Naive thymus-derived CD4-positive, alpha-beta T cell (primary cell): ENCODE measurements at places on chromosomes 7 and 10.

- DNase-seq, result no peak
Measured at GRCh38 chr7:134630893-134631292, 15.8 kb upstream of the BPGM start.

DNA sequence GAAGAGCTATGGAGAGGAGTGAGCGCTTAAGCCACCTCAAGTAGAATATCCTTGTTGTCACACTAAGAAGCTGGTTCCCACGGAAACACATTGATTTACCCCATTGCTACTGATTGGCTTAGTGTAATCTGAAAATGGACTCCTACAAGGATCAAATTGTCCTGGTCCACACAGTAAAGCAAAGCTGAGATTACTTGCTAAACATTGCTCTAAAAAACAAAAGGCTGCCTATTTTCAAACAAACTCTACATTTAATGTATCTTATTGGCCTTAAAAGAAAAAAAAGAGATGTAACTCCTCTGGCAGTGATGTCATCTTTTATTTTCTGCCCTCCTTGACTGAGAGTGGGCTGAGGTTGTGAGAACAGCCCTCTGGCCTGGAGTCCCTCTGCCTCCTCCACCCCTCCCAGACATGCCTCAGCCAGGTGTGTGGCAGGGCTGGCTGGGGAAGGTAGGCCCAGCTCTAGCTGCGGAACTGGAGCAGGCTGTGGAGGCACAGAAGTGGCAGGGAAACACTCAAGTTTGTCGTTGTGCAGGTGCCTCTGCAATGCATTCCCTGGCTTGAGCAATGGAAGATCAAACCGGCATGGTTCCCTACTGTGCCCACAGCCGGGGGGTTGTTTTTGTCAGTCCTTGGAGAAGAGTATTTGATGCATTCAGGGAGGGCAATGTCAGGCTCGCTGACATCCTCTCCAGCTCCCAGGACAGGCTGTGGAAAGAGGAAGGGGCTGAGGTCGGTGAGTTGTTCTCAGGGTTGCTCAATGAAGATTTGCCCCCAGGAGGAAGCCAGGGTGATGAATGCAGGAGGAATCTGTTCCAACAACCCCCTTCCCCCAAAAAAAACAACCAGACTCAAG is 9.1 kb downstream of the KLF6 start:
- DNase-seq, result no peak

- no peak for DNase-seq
Measured at GRCh38 chr10:91049296-91049987, 128.6 kb upstream of the ANKRD1 start.

DNA sequence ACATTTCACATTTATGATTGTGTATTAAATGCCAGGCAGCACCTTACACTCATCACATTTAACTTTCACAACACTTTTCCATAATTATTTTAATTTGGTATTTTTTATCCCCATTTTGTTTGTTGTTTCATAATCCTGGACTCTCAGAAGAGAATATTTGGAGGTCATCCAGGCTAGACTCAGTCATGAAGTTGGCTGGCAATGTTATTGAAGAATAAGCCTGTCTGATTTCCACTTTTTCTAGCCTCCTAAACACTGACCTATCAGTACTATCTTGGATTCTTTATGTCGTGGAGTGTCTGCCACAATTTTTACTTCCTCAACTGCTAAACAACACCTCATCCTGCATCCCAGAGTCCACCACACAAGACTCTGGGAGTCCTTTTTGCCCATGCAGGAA is 372.3 kb upstream of the NRP1 start:
- DNase-seq, result no peak

- peak; percentile 92 for DNase-seq
Measured at GRCh38 chr7:134710854-134711624, 64.4 kb downstream of the BPGM start.

DNA sequence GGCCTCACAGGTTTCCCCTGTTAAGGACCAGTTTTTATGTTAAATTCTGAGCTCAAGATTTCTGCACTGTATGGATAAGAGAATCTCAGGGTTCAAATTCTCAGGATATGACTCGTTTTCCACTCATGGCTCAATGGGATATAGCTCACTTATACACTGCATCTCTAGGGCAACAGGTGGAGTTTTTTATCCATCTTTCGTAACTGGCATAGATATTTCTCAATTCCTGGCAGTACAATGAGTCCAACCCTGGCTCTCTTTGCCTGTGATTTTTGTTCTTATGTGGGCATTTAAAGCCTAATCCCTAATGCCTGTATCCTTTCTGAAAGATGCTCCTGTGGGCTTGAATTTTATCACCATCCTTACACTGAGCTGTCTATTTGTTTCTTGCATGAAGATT is 7.6 kb downstream of the CCDC172 start:
- DNase-seq, result no peak

DNA sequence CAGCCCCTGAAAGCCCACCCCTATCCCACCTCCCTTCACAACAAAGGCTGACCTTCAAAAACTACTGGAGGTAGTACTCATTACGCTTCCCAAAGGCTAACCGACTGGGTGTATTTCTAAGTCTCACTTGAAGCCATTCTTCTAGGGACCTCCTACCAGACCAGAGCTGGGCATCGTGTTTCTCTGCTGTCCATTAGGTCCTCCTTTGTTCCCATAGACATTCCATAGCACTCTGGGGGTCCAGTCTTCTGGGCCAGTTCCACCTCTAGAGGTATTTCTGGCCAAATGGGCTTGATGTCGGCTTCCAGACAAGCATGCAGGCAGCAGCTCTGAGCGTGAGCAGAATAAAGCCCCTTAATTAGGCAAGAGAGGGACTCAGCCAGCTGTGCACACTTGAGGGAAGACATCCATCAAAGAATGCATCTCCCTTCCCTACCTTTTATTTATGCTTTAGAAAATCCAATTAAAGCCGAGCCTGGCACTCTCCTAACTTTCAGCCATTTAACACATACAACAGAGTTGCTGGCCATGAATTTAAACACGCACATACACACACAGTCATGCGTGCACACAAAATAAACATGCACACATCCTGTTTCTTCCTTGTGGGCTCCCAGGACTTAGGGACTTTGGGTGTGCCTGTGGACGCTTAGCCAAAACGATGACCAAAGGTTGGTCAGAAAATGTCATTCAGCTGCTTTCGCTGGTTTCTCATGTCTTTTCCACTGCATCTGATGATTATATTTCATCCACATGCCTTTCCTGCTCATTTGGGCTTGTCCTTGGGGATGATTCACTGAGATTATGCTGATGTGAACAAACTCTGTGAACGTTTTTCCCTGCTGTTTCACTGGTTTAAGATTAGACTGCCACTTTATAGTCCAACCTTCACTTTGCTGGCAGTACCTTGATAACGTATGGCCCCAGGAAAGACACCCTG is 362.0 kb upstream of the NFE2L3 start:
- DNase-seq, result no peak

DNA sequence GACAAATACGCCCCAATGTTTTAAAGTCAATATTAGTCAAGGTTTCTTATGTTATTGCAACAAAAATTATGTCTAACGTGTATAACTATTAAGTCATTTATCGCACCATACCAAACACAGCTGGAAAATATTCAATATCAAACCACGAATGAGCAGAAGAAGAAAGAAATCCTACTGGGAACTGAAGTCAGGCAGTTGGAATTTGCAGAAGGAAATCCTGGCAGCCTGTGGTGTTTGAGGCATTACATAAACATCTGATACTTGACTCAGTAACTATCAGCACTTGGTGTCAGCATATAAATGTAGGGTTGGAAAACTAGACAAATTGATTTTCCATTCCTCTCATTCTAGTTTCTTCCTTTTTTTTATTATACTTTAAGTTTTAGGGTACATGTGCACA is 83.4 kb upstream of the NUPR2 start:
- no peak for DNase-seq

GRCh38 chr10:101848894-101849351 is 5.3 kb upstream of the KCNIP2 start:
- DNase-seq, result no peak

DNA sequence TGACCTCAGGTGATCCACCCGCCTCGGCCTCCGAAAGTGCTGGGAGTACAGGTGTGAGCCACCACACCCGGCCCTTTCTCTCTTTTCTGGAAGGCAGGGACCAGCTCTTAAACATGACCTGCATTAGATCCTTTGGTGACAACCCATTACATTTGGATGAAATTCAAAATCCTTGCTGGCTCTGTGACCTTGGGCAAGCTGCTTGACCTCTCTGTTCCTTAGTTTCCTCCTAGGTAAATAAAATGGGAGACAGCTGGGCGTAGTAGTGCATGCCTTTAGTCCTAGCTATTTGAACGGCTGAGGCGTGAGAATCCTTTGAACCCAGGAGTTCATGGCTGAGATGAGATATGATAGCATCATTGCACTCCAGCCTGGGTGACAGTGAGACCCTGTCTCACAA is 23.7 kb downstream of the LDB1 start:
- DNase-seq, result no peak

- DNase-seq, result no peak
Measured at GRCh38 chr10:16120563-16120962, 260.3 kb upstream of the MINDY3 start.

- DNase-seq, result no peak
Measured at GRCh38 chr7:81845744-81846241, 75.9 kb upstream of the HGF start.

DNA sequence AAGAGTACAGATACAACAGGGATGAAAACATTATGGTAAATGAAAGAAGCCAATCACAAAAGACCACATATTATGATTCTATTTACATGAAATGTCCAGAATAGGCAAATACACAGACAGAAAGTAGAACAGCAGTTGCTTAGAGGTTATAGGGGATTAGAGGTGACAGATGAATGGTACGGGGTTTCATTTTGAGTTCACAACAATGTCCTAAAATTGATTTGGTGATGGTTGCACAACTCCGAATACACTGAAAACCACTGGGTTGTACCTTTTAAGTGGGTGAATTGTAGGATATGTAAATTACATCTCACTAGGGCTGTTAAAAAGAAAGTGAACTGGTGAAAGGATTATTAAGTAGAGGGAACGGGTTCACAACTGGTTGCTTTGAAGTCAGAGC is 76.3 kb upstream of the MRLN start:
- DNase-seq, result no peak

GRCh38 chr7:41203542-41203941 is 499.3 kb downstream of the INHBA start:
- no peak for DNase-seq

- DNase-seq, result no peak
Measured at GRCh38 chr7:94253686-94254085, 141.0 kb upstream of the COL1A2 start.

DNA sequence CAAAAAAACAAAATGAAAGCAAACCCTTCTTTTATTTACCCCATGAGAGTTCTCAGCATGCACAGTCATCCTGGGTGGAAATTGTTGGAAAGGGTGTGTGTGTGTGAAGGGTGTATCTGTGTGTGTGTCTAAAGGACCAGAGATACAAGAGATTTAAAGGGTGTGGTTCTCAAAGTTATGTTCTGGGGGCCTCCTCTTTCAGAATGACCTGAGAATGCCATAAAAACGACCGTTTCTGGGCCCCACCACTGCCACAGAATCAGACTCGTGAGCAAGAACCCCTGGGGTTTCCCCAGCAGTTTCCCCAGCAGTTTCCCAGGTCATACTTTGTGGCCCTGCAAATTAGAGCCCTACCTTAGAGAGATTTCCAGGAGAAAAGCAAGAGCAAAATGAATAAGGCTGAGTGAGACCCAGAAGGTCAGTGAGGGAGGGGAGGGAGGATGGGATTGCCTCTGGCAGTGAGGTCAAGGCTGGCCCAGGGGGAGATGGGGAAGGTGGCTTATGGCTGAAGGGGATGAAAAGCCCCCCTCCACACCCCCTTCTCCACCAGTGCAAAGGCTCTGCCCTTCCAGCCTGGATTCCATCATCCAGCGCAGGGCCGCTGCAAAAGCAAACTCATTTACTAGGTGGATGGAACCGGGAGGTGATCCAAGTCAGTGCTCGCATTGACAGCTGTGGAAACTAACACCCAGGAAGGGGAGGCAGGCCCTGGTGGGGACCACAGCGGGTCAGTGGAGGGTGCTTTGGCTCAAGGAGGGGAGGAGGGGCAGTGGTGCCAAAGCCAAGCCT is 10.2 kb downstream of the PYROXD2 start:
- no peak for DNase-seq

- DNase-seq, result no peak
Measured at GRCh38 chr10:133618851-133619250, 7.7 kb downstream of the FRG2B start.

GRCh38 chr7:10557375-10557774 is 416.3 kb upstream of the PHF14 start:
- DNase-seq, result no peak

DNA sequence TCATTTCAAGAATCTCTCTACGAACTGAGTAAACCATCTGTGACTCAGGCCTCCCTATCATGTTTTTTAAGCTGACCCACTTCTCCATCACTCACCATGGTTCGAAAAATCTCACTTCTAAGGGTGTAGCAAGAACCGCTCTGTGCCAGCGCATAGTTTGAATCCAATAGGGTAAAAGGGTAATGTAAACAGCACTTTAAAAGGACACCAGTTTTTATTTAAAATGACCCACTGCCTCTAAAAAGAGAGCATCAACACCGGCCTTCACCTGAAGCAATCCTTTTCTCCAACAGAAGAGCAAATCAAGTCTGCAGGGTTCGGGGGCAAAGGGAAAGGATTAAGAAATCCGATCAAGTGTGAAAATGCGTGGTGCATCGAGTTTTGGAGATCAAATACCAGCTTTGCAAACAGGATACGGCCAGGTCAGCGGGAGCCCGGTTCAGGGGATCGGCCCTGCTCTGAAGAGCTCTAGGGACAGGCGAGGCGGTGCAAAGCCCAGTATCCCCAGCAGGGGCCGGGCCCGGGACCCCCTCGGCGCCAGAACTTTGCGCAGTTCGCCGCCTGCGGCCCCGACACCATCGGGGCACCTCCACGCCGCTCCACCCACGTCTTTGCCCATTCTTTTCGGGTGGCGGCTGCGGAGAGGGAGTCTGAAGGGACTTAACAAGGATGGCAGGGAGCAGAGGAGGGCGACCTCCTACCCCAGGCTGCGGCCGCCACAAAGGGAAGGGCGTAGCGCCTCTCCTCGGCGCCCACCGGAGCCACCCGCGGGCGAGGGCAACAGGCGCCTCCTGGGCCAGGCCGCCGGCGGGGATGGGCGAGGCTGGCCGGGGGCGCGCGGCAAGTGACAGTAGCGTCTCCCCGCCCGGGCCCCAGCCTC is 842 bp downstream of the NMT2 start:
- DNase-seq, result peak; percentile 28

- no peak for DNase-seq
Measured at GRCh38 chr10:93198401-93199131, 124.9 kb downstream of the CYP26A1 start.

GRCh38 chr10:5895365-5895764 is 5.3 kb downstream of the FBH1 start:
- DNase-seq, result no peak

DNA sequence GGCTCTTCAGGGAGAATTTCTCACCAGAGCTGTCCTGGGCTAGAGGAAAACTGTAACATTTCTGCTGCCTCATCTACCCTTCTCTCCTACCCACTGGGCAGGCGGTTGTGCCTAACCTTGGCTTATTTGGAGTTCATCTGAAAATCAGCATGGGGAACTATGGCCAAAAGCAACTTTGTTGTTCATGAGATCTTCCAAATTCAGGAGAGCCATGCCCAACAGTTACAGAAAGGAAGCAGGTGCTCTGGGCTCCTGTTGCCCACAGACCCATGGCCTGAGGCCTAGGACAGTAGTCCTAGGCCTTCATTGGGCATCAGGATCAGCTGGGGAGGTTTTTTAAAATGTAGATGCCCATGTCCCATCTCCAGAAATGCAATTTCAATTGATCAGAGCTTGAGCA is 85.2 kb downstream of the GRID1 start:
- DNase-seq, result no peak

GRCh38 chr10:24708081-24708480 is 15.6 kb downstream of the ARHGAP21 start:
- DNase-seq, result no peak

GRCh38 chr10:98338318-98338717 is 70.3 kb upstream of the LOXL4 start:
- no peak for DNase-seq
